ENCODE measurements at places on chromosomes 3 and 15.

DNA sequence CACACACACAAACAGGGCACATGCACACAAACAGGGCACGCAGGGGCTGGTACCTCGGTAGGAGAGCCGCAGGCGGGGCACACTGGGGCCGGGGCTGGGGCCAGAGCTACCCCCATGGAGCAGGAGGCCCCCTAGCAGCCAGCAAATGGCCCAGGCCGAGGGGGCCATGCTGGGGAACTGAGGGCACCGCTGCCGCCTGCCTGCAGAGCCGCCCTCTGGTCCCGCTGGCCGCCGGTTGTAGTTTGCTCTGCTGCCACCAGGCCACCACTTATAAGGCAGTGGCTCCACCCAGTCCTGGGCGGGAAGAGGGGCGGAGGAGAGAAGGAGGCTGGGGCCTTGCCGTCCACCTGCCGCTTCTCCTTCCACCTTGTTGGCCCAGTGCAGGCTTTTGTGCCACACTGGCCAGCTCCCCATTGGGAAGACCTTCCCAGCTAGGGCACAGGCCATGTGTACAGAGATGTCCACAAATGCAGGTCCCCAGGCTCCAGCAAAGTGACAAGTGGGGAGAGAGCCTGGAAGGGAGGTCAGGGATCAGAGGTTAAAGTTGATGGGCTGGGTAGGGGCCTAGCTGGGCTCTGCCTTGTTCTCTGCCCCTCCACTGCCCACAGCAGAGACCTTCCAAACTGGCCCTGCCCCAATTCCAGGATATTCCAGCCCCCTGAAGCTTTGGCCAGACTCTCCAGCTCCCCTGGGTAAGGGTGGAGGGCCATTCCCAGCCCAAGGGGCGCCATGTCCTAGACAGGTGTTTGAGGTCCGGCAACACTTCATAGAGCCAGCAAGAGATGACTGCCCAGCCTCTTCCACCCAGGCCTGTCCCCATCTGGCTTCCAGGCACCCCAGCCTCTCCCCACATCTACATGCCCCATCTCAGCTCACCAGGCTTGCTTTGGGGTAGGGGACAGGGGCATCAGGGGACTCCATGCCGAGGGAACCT is at the start of gene SEMA3G:
Gene SEMA3G, minus strand, starts transcription at position 244 of the 934 bp plus-strand sequence. Its CDS starts 76 bp downstream, at position 168.
- no peak for DNase-seq

GRCh38 chr3:47865192-47865591 is 62.3 kb downstream of the DHX30 start:
- no peak for DNase-seq

GRCh38 chr3:69425249-69425648 is 39.4 kb upstream of the FRMD4B start:
- DNase-seq = no peak

DNA sequence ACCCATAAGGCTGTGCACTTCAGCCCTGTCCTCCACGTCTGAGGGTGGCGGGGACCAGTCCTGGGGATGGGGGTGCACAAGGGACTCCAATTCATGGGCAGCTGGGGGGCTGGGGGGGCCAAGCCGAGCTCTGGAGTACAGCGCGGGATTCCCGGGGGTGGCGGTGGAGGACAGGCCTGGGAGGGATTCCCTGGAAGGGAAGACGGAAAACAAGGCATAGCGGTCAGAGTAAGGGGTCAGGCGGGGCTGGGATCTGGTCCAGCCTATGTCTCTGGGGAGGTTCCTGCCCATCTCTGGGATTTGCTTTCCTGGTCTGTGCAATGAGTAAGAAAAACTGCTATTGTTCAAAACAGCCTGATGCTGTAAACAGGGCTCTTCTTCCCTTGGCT is 8.1 kb upstream of the IGDCC3 start:
- no peak for DNase-seq

DNA sequence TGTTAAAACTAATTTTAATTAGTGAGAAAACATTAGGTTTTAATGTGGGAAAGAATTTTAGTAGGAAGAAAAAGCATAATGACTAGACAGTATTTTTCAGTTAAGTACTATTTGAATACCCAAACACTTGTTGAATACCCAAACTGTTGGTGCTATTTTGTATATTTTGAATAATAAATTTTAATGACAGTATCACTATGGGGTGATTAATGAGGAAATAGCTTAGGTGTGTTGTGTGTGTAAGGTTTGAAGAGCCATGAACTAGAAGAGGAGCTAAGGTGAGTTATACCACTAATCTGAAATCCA is 4.7 kb upstream of the EBLN2 start:
- DNase-seq = no peak

- no peak for DNase-seq
Measured at GRCh38 chr3:138254216-138254615, 67.1 kb downstream of the ARMC8 start.

GRCh38 chr15:58510715-58511598 is 79.2 kb downstream of the LIPC start:
- DNase-seq = peak; percentile 8

Measured in AG04450 (cell line).